ENCODE measurements at places on chromosomes 1 and 21.

GRCh38 chr1:38452246-38452645 is 405.7 kb upstream of the POU3F1 start:
- no peak for DNase-seq

- DNase-seq = no peak
Observed at GRCh38 chr1:198128533-198128932, 28.3 kb upstream of the NEK7 start.

GRCh38 chr21:27734146-27734545 is 767.3 kb upstream of the ADAMTS5 start:
- no peak for DNase-seq

GRCh38 chr1:78650114-78650660 is 556 bp downstream of the IFI44 start:
- no peak for DNase-seq

DNA sequence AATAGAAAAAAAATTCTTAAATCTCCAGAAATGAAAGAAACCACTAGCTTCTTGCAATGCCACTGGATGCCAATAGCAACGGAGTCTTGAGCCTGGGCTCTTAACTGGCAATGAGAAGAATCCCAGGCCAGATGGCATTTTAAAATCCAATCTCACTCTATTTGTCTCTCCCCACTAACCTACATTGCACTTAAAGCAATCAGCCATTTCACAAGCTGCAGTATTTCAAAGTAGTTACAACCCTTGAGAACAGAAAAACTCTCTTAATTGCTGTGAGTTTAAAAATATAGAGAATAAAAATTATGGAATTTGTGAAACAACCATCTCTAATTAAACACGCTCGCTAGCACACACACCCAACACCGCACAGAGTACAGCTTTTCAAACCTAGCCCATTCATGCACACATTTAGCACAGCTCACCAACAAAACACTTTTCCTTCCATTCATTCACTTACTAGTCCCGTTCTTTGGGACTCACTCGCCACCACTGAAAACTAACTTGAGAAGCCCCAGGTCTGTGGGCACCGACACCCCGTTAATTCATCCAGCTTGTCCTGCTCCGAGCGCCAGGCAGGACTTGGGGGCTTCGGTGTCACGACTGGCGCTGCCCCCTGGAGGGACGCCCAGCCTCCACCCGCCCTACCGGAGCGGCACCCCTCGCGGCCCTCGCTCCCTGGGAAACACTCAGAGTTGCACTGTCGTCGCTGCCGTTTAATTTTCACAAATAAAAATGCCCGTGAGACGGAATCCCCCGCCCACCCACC is 1.0 kb downstream of the DDAH1 start:
- no peak for DNase-seq

GRCh38 chr1:56566061-56566744 is 13.2 kb downstream of the PLPP3 start:
- DNase-seq = no peak

- no peak for DNase-seq
Observed at GRCh38 chr1:66302815-66303214, 231.1 kb upstream of the SGIP1 start.

- DNase-seq = no peak
Observed at GRCh38 chr1:167068761-167069160, 21.4 kb downstream of the GPA33 start.

GRCh38 chr1:176241385-176242015 is 34.4 kb upstream of the COP1 start:
- no peak for DNase-seq

DNA sequence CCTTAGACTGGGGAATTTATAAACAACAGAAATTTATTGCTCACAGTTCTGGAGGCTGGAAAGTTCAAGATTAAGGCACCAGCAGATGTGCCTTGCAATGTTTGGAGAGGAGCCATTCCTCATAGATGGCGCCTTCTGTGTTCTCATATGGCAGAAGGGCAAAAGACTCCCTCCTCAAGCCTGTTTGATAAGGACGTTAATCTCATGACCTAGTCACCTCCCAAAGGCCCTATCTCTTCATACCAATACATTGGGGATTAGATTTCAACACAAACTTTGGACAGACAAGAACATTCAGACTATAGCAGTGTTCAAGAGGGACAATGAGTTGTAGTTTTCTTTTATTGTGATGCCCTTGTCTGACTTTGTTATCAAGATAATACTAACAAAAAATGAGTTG is 34.3 kb downstream of the PSMG1 start:
- DNase-seq = no peak

DNA sequence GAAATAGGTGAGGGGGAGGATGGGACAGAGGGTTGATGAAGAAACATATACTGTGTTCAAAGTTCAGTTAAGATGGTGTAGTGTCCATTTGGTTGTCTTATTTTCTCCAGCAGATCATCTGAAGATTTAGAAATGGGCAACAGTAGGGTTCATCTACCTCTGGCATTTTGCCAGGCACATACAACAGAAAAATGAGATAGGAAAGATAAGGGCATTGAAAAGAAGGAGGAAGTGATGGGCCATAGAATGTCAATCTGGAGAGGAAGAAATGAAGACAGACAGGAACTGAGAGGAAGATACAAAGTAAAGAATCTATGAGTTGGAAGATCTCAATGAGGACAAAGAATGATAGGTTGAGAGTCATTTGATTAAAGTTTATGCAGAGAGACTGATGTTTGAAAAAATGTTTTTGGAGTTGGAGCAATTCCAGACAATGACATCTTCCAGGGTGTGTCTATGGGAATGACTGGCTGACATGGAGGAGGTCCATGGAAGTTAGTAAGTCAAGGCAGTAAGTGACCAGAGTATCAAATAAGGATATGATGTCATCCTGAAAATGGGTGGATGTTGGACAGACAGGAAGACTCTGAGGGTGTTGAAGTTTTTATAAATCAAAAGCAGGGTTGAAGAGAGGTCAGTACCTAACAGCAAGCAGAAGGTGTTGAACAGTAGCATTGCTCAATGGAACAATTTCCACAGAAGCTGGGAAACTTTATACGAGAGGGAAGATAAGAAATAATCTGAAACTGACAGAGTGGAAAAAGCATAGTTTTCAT is 18.7 kb upstream of the CD55 start:
- DNase-seq = no peak

DNA sequence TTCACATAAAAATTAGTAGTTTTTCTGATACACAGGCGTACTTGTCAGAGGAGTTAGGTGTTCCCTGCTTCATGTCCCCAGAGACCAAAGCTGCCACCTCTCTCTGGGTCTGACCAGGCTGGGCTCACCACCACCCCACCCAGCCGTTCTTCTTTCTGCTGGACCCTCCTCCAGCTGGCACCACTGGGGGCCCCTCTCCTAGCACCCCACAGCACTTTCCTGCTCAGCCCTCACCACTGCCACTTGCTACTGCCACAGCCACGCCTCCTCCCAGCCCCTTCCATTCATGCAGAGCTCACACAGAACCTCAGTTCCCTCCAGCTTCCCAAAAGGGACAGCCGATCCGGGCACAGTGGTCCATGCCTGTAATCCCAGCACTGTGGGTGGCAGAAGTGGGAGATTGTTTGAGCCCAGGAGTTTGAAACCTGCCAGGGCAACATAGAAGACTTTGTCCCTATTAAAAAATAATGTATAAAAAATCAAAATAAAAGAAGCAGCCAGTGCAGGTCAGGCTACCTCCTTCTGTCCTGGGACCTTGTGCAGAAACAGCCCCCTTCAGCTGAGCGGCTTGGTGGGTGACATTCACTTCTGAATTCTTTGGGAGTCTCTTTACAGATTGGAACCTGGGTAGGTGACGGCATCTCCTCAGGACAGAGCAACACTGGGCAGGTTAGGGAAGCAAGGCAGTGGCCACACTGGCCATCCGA is 208.3 kb downstream of the TOMM20 start:
- no peak for DNase-seq

DNA sequence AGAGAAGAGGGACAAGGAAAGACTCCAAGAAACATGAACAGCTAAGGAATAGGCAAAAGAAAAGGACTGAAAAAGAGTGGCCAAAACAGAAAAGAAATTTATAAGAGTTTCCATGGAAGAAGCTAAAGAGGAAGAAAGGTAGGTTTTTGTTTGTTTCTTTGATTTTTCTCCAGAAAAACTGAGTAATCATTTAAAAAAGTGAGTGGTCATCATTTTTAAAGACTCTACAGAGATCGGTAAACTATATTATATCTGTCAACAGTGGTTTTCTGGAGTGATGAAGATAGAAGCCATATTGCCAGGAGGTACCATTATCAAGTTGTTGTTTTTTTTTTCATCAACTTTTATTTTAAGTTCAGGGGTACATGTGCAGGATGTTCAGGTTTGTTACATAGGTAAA is 202.4 kb downstream of the DNAH14 start:
- no peak for DNase-seq

DNA sequence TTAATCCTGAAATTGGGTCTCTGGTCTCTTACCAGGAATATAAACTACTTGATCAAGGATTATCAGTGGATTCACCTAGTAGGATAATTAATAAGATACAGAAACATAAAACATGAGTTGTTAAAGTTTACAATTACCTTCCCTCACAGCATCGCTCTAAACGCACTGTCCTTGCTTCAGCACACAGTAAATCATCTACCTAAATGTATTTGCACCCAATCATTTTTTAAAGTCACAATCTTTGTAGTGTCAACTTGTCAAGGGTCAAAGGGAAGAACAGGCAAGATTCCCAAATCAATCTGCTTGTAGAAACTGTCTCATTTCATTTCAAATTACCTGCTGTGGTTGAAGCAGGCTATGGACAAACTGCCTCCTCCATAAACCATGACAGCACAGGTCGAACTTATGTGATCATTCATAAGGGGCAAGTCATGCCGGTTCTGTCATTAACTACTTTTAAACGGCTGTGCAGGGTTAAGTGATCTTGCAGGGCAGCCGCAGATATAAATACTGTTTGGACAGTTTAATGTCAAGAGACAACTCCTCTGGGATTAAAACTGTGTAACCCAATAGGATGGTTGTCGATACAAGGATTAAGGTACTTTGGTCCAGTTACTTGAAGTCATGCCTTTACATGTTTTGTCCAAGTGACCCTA is 93.6 kb downstream of the ZNF281 start:
- no peak for DNase-seq

- no peak for DNase-seq
Observed at GRCh38 chr21:37119421-37120218, 46.6 kb downstream of the TTC3 start.

GRCh38 chr1:36582066-36582755 is 99.5 kb upstream of the CSF3R start:
- DNase-seq = no peak

- DNase-seq = no peak
Observed at GRCh38 chr1:233750139-233750538, 136.2 kb downstream of the KCNK1 start.

GRCh38 chr1:2927393-2928360 is 93.6 kb upstream of the ACTRT2 start:
- DNase-seq = no peak

- DNase-seq = no peak
Observed at GRCh38 chr1:86994061-86994460, 79.6 kb downstream of the HS2ST1 start.

DNA sequence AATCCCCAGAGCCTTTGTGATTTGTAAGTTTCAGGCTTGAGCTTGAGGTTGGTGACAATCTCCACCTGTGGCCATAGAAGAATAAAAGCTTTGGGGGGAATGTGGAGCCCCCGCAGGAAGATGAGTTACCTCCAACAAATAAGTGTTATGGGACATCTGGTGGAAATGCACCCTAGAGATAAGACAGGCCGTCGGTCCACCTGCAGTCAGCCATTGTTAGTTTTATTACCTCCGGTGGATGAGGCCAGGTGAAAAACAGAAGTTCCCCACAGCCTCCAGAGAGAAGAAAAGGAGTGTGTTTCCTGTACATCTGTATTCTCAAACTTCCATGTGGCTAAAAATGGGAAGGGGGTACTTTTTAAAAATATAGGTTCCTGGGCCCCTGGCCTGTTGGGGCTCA is 137.4 kb downstream of the KAZN start:
- no peak for DNase-seq

DNA sequence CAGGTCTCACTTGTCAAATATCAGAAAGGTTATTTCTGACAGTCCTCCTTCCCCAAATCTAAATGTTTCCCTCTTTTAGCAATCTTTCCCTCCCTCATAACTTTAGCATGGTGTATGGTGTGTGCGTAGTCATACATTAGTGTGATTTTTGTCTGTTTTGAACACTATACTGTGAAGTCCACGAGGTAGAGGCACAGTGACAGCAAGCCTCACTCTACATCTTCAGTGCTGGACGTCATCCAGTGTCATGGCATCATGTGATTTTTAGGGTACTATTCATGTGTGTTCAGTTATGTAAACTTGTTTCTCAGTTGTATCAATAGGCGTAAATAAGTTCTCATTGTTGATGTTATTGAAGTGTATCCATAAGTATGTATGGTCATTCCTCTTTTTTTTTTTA is 39.1 kb downstream of the DYRK1A start:
- no peak for DNase-seq

DNA sequence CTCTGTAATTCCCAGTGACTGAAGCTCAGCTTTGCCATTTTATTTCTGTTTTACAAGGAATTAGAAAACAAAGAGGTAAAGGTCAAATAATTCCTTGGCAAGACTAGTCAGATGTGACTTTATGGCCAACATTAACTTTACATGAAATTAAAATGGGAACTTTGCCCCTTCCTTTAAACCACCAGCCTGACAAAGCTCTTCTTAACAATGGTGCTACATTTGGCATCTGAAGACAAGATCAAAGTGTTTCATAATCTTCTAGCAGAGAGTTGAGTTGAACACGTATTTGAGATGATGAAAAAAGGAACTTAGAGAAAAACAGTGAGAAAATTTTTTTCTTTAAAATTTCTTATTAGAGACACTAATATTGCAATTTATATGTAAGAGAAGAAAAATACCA is 193.8 kb downstream of the AK5 start:
- no peak for DNase-seq

- DNase-seq = no peak
Observed at GRCh38 chr1:63128556-63128955, 193.8 kb upstream of the FOXD3 start.

DNA sequence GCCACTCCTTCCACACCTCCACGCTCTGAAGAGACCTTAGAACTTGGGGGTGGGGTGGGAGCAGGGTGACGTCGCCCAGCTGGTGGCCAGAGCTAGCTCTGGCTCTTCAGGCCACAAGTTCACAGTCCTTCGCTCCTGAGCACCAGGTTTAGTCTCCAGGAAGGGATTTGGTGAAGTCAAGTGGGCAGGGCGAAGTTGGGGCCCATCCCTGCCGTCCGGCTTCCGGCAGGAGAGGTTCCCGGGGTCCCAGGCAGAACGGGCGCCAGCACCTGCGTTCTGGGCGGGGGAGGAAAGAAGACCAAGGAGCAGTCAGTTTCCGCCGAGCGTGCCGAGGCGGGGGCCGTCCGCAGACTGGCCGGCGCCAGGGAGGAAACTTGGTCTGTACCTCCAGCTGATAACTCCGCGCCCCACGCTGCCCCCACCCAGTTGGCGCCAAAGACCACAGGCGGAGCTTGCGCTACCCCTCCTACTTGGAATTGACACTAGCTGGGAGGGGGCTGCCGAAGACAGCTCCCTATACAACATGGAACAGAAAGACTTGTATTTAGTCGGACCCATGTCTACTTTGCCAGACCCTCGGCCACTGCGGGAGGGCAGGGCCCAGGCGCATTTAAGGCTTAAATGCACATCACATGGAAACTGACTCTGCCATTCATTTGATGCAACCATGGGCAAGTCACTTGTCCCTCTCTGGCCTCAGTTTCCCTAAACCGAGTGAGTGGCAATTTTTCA is 995 bp downstream of the ID3 start:
- no peak for DNase-seq

Measured in stimulated activated CD8-positive, alpha-beta memory T cell treated with anti-CD3 and anti-CD28 coated beads, Interleukin-15, amount 100 ng/mL, for 24 hours (primary cell).